NCI-H446 treated with DMSO at 0.1 percent for 48 hours (cell line): ENCODE measurements at places on chromosomes 4 and X.

- no peak for DNase-seq
Measured at GRCh38 chr4:52716364-52717151, 34.7 kb downstream of the ERVMER34-1 start.

- DNase-seq = no peak
Measured at GRCh38 chr4:103753868-103754653, 34.3 kb upstream of the TACR3 start.

DNA sequence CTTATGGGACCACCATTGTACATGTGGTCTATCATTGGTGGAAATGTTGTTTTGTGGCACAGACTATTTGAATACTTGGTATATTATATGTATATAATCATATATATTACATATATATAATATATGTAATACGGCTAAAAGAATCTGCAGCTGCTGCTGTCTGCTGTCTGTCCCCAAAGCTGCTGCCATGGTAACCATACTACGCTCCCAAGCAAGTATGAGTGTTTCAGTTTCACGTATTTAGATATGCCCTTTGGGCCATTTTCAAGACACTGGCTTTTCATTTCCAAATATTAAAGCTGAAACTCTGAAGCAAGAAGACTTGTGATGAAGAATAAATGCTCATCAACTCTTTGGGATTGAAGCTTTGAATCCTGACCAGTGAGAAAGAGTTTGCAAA, 42.0 kb upstream of the ARSJ start:
- DNase-seq = no peak

DNA sequence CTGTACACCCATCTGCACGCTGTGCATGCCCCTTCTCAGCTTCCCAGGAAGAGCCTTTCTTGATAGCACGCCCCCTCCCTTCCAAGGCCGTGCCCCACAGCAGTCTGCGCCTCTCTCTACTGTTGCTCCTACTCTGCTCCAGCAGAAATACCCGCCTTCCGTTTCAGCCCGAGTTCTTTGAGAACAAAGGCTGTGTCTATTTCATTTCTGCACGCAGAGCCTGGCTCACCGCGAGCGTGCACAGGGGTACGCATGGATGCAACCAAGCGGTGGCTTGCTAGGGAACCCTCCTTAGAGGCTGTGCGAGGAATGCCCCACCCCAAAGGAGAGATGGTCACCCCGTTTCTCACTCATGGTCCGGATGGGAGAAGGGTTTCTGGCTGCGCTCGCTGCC, 485 bp downstream of the AADAT start:
- no peak for DNase-seq

- DNase-seq = no peak
Measured at GRCh38 chrX:118973389-118974087, 880 bp upstream of the LONRF3 start.

DNA sequence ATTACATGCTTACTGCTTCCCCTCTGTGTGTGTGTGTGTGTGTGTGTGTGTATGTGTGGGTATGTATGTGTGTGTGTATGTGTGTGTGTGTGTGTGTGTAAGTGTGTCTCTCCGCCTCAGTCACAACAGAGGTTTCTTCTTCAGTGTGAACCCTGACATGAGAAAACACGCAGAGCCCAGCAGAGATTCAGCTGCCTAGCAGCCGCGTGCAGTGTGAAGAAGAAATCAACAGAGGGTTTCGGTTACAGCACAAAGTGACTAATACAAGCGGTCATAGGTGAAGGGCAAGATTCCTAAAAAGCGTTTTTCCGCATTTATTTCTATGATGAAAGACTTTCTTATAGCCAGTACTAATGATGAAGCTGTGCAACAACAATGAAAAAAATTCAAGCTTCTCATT, 55.3 kb upstream of the ZFP42 start:
- no peak for DNase-seq

DNA sequence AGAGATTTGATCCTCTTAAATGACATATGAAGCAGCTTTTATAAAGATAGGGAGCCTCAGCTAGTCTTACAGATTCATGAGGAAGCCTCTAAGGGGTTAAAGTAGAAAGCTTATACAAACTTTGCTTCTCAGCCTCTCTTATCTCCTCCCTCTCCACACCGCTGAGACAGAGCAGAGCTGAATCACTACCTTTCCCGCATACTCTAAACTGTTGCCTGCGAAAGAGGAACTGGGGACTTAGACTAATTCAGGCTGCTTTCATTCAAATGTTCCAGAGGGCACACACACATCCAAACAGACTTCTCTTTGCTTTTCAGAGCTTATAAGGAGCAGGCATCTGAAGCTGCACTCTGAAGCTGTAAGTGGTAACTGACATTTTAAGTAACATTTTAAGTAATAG, at the start of gene SERTM2:
Gene SERTM2 (plus strand): TSS at position 169 of the 400 bp plus-strand sequence. CDS start 7,213 bp downstream, outside the sequence.
- no peak for DNase-seq

DNA sequence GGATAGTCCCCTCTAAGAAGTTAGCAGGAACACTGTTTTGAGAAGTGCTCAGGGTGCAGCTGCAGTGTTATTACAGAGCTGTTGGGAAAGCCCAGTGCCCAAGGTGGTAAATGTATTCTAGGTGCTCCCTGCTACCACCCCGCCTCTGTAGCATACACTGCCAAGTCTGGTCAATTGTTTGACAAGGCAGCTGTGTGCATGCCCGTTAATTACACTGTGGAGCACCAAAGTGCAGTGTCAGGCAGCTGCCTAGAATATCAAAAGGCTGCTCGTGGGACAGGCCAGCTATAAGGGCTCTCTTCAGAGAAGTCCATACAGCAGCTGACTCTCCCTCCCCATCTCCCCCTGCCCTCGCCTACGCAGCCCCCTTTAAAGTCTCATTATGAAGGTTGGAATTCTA, 99.9 kb upstream of the KLHL13 start:
- no peak for DNase-seq

DNA sequence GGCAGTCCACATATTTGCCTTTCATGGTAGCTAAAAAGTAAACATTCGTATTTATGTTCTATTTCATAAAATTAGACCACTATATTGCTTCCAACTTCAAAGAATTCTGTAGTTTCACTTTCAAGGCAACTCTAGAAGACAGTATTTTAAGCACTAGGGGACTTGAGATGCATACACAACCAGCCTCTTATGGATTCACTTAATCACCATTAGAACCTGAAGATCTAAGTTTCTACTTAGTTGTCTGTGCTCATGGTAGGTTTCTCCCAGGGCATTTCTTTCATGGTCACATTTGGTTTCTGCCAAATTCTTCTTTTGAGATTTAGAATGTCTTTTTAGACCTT, 209.9 kb upstream of the HCCS start:
- DNase-seq = no peak

- no peak for DNase-seq
Measured at GRCh38 chrX:74138943-74139342, 165.0 kb upstream of the ZCCHC13 start.

GRCh38 chr4:26179316-26179760, 141.5 kb upstream of the RBPJ start:
- no peak for DNase-seq

- no peak for DNase-seq
Measured at GRCh38 chrX:135420831-135421230, 913 bp upstream of the SMIM10L2A start.

- no peak for DNase-seq
Measured at GRCh38 chrX:72143609-72143907, 11.8 kb upstream of the RTL5 start.

- no peak for DNase-seq
Measured at GRCh38 chrX:73867144-73867543, 304.1 kb downstream of the CHIC1 start.

GRCh38 chrX:120561634-120562568, 1.1 kb upstream of the CUL4B start:
- DNase-seq = no peak

GRCh38 chr4:22488106-22488505, 27.8 kb downstream of the ADGRA3 start:
- DNase-seq = no peak

GRCh38 chr4:38154252-38154651, 194.1 kb downstream of the PTTG2 start:
- no peak for DNase-seq

DNA sequence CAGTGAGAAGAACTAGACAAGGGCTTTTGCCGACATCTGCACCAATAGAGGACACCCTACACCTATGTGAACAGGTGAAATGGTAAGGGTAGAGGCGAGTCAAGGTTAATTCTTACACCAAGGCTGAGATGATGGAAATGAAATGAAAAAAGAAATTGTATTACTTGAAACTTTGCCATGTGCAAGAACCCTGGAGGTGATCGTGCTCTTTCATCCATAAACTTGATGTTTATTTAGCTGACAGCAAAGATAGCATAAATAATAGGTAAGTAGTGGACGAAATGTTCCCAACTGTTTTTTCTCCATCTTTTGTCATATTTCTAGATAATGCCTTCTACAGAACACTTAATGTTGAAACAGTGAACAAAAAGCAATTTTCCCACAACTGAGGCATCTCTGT, 162.5 kb downstream of the BANK1 start:
- DNase-seq = no peak

DNA sequence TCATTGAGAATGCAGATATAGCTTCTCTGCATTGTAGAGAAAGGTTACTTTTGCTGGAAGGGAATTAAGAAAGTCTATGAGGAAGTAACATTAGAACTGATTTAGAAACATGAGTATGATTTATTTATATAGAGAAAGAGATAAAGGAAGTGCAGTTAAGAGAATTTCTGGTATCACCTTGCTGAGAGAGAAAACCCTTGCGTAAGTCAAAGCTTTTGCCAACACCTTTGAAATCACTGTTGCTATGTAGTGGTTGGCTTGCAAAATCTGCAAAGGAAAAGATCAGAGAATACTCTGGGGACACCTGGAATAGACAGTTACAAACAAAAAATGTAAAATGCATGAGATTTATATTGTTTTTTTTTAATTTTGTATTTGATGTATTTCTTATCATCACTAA, 137.3 kb upstream of the RXFP1 start:
- DNase-seq = no peak

DNA sequence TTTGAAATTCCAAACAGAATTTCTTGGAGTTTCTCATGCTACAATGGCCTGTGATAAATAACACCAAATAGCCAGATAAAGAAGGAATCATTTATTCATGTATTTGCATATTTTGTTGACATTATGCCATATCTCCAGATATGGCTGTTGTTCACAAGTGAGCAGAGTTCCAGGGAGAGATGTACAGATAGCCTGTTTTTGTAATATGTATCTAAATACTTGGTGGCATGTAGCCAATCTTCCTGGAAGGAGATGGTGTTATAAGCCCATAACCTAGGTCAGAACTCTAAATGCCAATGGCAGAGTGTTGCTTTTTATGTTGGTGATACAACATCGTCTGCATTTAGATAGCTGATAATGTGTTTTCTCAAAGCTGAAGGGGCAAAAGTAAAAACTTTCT, 292.2 kb downstream of the FBXO8 start:
- DNase-seq = no peak

- no peak for DNase-seq
Measured at GRCh38 chr4:161906836-161907589, 256.8 kb downstream of the FSTL5 start.

DNA sequence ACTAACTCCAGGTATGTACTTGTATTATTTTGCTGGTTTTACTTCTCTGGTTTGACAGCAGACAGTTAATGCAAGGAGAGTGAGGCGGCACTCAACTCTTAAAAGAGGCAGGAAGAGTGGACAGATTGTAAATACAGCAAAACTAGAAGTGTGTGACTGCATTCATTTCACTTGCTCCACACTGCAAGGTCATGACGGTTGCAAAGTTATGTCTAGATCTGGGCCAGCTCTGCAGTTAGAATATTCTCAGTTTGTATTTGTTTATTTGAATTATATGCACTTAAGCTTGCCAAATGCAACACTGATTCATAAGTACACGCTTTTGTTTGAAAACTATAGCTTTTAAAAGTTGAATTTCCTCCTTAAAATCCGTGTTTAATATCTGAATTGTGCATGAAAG, 148.9 kb downstream of the STIM2 start:
- DNase-seq = no peak

DNA sequence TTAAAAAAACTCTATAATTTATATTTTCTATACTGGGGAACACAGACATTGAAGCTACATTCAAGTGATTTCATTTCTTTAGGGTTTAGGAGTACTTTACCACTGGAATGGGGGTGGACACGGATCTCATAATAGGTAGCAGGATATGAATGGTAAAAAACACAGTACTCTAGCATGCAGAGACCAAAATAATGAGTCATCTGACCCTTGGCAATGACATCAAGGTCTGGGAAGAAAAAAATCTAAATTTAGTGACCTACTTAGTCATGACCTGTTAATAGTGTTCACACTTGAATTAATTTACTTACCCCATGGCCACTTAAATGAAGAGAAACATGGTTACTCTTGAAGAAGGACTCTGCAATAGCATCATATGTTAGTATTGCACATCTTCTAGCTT, 187.9 kb downstream of the EPHA5 start:
- no peak for DNase-seq

DNA sequence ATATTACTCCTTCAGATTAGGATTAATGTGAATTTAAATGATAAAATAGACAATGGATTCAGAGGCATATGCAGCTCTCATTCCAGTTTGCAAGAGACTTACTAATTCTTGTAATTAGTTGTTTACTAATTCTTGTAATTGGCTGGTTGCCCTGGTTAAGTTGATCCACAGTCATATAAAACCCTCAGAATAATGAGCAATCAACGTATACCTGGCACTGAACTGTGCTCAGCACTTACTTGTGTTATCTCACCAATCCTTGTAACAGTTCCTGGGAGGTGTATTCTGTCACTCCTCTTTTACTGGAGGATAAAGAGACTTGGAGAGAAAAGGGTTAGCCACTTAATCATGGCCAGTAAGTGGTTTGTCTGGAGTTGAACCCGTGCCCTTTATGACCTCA, 10.5 kb downstream of the HERC5 start:
- DNase-seq = no peak

GRCh38 chrX:16743604-16744325, 24.4 kb downstream of the SYAP1 start:
- no peak for DNase-seq

- no peak for DNase-seq
Measured at GRCh38 chr4:7516096-7516772, 81.5 kb upstream of the PSAPL1 start.

DNA sequence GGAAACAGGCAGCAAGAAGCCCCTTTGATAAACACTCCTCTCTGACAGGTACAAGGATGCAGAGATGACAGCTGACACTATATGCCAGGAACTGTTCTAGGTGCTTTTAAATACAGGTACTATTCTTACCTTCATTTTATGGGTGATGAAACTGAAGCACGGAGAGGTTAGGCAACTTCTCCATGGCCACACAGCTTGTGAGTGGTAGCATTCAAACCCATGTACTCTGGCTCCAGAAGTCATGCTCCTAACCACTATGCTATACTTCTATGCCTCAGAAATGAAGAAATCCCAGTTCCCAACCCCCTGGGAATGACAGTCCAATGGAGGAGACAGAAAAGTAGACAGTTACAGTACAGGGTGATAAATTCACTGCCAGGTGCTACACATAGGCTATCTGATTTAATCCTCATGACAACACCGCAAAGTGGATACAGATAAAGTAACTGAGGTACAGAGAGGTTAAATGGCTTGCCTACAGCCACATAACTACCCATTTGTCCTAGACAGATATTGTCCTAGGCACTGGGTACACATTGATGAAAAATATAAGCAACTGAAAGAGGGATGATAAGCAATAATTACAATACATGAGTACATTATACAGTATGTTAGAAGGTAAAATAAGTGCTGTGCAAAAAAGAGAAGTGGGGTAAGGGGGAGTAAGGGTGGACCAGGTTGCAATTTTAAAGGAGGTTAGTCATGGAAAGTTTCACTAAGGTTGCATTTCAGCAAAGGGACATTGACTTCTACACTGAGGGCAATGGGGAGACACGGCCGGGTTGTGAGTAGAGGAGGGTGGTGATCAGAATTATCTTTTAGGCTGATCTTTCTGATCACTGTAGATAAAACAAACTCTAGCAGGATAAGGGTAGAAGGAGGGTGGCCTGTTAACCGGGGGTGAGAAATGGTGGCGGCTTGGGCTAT, 1.6 kb upstream of the F8 start:
- no peak for DNase-seq
